ENCODE measurements at places on chromosomes 7 and 10.

GRCh38 chr10:15309221-15309620 lies 61.9 kb downstream of the FAM171A1 start:
- DNase-seq, result no peak

- DNase-seq, result no peak
Observed at GRCh38 chr7:104962781-104963180, 51.2 kb upstream of the KMT2E start.

DNA sequence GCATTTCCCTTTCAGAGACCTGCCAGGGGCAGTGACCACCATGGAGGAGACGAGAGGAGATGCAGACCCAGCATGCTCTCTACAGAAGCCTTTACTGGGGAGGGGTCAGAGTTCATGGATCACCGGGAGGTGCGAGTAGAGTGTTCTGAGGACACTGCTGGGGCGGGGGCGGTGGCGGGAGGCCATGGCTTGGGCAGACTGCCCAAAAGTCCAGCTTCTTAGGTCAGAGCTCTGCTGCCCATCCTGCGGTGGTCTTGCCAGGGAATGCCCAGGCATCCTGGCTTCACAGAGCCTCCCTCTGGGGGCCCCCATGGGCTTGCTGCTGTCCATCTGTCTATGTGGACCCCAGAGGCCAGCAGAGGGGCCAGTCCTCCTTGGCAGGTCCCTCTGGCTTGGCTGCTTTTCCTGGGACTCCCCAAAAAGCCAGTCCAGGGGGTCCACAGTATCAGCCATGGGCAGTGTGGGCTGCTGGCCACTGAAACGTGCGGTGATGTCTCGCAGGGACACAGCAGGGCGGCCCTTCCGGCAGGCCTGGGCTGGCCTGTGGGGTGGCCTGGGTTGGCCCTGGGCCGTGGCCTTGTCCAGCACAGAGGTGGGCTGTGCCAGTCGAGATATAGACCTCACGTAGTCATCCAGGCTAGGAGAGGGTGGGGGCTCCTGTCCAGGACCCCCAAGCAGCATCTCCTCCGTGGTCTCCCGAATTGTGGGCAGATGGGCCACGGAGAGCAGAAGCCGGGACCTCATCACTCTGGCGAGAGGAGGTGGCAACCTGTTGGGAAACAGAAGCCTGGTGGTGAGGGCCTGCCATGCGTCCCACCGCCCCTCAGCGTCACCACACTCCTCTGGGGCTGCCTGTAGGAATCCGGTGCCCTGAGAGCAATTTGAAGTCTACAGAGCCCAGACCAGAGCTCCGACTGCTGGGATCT lies 1.1 kb downstream of the DEPP1 start:
- DNase-seq, result no peak

DNA sequence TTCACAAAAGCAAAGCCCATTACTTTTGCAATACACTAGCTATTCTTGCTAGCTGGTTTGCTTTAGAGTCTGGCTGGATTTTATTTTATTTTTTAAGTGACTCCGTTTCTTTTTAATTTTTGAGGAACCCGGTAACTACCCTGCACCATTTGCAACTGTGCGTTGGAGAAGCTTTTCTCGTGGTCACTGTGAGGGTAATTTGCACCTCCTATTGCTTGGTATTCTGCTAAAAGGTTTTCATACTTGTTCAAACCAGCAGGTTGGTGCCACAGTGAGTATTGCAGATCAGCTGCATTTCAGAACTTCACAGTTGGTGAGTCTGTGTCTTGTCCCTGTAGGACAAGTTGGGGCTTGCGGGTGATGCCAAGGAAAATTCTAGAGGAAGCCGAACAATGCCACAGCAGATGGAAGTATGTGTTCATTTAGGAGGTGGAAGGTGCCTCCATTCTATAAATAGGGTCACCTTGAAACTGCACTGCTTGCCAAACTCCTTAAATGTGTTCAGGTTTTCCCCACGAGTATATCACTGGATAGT lies 3.9 kb upstream of the NMT2 start:
- DNase-seq, result no peak

GRCh38 chr10:98235846-98236245 lies 32.1 kb downstream of the LOXL4 start:
- no peak for DNase-seq

GRCh38 chr10:6108631-6109443 lies 20.0 kb downstream of the RBM17 start:
- no peak for DNase-seq

All from activated naive CD8-positive, alpha-beta T cell treated with anti-CD3 and anti-CD28 coated beads, Interleukin-2, amount 10 ng/mL, durations not matched to agents 7 days and 5 days (primary cell).